ENCODE measurements at places on chromosomes 11 and 22.

DNA sequence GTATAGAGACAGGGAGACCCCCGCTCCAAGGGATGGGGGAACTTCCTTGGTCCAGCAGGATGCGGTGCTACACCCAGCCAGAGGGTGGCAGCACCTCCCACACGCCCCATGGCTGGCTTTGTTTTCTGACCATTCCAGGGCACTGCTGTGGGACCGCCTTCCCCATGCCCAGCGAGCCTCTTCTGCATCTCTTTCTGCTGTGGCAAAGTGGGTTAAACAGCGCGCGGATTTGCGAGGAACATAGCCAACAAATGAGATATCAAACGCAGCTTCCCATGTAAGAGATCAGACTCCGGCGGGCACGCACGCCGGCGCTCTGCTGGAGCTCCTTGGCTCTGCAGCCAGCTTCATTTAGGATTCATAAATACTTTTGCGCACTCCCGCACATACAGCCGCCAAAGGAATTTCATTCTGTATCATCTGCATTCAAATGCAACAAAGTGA is 485.8 kb upstream of the CADM1 start:
- DNase-seq, result no peak

- no peak for DNase-seq
These were observed 5.5 kb downstream of the KRTAP5-2 start for GRCh38 chr11:1592628-1593027.

DNA sequence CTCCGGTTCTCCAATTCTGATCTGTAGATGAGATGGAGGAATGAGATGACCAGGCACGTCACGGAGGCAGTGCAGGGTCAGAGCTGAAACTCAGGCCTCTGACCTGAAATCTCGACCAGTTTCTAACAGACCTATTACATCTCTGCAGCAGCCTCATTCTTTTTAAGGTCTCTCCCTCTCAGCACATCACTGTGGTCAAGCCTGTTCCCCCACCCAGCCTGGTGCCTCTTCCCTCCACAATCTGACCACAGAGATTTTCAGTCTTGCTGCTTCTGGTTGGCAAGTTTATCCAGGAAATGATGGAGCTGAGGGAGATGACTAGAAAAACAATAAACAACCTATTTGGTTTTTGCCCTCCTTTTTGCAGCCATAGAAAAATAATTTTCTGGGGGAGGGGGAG is 9.5 kb downstream of the GRAMD1B start:
- no peak for DNase-seq

DNA sequence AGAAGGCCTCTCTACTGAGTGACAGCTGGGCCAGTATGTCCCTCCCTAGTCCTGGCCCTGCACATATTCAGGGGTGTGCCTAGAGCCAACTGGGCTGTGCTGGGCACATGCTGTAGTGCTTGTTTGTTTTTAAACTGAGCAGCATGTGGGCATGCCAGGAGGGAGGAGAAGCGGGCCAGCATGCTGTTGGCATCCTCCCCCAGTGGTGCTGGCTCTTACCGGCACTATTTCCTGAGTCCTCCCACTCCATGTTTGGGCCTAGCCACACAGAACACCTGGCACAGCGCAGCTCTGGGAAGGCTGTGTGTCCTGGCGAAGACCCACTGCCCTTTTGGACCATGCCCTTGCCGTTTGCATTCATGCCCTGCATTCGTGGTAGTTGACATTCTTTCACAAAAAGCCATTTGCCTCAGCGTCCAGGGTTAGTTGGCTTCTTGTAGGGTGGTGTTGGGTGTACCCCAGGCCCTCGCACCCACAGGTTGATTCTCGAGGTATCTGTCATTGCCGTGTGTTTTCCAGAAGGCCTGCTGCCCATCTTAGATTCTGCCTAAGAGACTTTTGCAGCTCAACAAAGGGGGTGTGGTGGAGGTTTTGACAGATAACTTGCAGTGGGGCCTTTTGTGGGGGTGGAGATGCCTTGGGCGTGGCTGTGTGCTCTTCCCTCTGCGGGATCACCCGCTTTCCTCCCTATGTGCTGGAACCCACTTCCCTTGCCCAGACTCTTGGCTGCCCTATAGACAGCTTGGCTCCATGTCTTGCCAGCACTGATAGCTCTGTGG is 13.6 kb downstream of the DGCR8 start:
- no peak for DNase-seq

GRCh38 chr11:114925591-114925990 is 247.3 kb downstream of the NXPE2 start:
- DNase-seq, result no peak

GRCh38 chr22:45599836-45600577 is 71.6 kb upstream of the ATXN10 start:
- DNase-seq, result no peak

DNA sequence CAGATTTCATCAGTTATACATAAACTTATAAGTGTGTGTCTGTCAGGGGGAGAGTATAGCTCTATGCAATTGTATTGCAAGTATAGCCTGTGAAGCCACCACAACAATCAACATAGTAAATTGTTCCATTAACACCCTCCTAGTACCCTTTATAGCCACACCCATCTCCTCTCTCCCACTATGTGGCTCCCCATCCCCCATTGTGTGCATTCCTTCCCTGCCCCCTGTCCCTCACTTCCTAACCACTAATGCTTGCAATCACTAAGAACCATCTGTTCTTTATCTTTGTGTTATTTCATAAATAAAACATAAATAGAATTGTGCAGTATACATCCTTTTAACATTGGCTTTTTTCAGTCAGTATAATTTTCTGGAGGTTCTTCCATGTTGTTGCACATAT is 83.1 kb upstream of the SLC5A12 start:
- DNase-seq, result no peak

DNA sequence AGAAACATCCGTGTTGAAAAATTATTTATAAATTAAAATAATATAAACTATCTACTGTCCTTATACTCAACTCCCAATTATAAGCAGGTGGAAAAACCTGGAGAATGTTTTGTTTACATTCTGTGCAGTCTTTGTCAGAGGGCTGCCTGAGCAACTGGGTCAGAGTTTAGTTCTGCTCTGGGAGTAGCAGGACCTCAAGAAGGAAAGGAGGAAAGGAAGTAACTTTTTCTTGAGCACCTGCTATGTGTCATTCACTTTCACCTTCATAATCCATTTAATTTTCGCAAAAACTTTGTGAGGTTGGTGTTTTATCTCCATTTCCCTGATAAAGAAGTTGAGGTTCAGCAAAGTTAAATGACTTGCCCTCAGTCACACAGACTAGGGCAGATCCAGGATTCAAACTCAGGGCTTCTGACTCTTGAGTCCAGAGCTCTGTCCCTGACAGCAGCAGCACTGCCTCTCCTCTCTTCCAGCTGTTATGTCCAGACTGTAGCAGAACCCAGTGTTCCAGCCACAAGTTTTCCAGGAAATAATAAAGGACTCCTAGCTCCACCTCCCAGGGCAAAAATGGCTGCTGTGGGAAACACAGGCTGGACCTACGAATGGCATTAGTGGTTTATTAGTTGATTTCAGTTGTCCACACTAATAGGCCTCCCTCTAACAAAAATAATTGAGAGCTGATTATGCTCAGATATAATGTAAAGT is 6.4 kb downstream of the CD3E start:
- DNase-seq, result no peak

DNA sequence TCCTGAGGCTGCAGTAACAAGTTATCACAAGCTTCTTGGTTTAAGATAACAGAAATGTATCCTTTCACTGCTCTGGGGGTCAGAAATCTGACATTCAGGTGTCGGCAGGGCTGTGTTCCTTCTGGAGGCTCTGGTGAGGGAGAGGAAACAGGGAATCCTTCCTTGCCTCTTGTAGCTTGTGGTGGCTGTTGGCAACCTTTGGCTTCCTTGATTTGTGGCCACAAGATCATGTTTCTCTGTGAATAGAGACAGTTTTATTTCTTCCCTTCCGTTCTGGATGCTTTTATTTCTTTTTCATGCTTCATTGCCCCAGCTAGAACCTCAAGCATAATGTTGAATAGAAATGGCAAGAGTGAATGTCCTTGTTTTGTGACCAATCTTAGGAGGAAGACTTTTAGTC is 44.0 kb downstream of the MPPED1 start:
- no peak for DNase-seq

DNA sequence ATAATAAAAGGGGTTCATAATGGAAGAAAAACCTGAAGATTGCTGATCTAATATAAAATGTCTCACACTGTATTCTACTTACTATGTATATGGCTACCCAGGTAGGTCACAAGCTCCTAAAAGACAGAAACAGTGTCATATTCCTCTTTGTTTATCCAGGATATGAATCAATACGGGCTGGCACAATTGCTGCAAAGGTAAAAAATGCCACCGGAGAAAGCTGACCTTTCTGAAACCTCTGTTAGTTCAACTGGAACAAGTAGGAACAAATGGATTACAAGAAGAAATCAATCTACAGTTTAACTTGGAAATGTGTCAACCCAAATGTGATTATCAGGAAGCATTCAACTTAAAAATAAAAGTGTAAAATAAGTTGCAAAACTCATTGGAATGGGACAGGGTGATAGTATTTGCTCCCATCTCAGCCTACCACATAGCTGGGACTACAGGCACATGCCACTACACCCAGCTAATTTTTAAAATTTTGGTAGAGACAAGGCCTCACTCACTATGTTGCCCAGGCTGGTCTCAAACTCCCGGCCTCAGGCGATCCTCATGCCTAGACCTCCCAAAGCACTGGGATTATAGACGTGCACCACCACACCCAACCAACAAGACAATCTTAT is 27.6 kb downstream of the SLC35F2 start:
- no peak for DNase-seq

DNA sequence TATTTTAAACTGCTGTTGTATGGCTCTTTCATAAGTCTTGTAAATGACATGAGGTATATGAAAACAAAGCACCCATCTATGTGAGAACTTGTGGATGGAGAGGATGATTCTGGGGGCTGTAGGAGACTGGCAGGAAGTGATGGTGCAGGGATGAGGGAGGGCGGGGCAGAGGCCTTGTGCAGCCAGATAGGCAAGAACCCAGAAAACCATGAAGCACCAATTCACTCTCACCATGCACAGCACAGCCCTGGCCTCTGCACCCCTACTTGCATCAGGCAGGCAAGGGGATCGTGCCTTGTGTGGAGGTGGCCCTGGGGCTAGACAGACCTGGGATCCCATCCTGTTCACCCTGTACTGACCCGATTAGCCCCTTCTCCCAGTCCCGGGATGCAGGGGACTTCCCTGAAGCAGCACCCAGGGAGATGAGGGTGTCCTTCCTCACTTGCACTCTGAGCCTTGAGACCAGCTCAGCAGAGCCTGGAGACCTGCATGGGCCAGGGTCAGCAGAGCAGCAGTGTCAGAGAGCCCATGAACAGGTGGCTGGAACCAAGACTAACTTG is 85.5 kb downstream of the MORC2 start:
- DNase-seq, result peak; percentile 12

DNA sequence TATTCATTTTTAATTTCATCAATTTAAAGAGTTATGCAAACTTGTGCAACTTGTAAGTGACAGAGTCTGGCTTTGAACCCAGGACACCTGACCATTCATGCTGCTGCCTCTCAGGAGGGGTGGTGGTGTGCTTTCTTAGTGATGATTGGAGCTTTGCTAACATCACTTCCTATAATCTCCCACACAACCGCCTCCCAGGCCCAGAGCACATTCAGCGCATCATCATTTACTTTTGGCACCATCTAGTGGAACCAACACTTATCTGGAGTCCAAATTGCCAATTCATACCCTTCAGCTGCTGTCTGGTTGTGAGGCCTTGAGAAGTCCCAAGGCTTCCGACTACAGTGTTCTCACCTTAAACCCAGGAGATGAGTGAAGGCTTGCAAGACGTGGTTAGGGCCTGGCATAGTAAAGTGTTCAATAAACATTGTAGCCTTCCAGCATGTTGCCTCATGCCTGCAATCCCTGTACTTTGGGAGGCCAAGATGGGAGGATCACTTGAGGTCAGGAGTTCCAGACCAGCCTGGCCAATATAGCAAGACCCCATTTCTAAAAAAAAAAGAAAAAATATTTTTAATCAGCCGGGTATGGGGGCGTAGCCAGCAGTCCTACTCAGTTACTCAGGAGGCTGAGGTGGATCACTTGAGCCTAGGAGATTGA is 1.1 kb upstream of the TTLL1 start:
- DNase-seq, result peak; percentile 61

- no peak for DNase-seq
These were observed 7.0 kb upstream of the FAM118A start for GRCh38 chr22:45302751-45303150.

DNA sequence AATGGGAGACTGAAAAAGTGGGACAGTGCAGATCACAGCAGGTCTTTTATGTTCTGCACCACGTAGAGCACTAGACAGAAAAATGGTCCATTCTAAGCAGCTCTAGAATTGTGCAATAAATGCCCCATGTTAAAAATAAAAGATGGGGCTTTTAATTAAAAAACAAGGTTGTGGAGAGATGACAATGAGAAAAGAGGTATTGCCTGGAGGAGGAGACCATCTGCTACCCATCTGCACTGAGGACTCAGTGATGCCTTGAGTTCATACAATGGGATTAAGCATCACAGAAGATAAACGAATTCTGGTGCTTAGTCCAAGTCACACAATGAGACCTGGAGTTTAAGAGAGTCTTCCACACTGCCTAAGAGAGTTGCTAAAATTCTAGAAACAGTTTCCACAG is 73.6 kb downstream of the PAK1 start:
- no peak for DNase-seq

DNA sequence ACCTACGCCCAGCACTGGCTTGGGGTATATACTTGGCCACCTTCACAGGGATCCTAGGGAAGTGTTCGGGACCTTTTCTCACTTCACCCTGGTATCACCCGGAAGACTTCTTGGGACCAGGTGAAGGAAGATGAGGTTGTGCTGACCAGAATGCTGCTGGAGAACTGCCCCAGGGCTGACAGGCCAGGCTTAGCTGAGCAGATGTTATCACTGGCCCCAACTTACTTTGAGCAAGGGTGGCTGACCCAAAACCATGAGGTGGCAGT is 4.5 kb downstream of the FTH1 start:
- no peak for DNase-seq

DNA sequence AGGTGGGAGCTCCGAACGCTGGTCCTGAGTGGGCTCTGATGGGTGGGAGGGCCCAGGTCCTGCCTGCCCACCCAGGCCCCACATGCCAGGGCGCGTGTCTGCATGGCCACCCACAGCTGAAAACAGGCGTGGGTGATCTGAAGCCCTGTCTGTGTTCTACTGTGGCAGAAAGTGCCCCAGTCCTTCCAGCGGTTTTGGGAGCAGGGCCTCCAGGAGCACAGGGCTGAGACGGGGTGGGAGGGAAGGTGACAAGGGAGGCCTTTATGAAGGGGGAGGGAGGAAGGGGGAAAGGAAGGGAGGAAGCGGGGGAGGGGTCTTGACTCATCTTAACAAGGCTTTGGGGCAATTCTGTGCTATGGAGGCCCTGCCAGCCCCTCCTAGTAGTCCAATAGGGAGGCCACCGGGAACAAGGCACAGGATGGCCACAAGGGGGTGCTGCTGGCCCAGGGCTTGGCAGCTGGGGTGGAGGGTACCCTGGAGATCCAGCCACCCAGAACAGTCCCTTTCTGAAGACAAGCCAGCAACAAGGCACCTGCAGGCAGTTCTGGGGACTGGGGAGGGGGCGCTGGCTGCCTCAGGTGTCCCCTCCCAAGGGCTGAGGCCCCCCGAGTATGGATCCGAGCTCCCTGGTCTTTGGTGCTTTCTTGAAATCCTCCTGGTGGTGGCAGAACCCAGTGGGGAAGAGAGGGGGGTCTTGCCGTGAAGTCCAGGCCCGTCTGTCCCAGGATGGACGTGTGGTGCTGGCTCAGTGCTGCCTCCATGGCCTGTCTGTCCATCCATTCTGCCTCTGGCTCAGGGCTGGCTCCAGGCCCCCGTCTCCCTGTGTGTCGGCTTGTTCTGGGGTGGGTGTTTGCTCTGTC is 6.3 kb upstream of the FADS3 start:
- peak; percentile 80 for DNase-seq
